Stimulated activated CD8-positive, alpha-beta memory T cell treated with anti-CD3 and anti-CD28 coated beads, Interleukin-7, amount 100 ng/mL, for 1 hour (primary cell): ENCODE measurements at places on chromosomes 4 and X.

- no peak for DNase-seq
Measured at GRCh38 chr4:128516301-128516969, 228.8 kb upstream of the PGRMC2 start.

- no peak for DNase-seq
Measured at GRCh38 chr4:48710446-48711209, 69.5 kb downstream of the FRYL start.

- no peak for DNase-seq
Measured at GRCh38 chr4:82585690-82586435, 24.1 kb upstream of the TMEM150C start.

DNA sequence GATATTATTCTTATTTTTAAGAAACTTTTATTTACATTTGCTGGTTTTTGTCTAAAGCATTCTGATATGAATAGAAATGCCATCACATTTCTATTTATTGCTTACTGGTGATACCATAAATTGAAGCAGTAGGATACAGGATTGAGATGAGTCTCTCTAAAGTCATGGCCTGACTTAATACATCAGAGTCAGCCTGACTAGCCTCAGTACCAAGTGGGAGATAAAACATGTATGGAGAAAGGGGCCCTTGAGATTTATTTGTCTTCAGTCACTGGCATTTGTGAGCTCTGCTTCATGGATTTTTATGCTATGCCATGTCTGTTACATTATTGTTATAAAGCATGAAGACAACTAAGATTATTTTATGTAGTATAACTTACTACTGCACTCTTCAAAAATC lies 465.5 kb downstream of the ADGRL3 start:
- no peak for DNase-seq

GRCh38 chr4:84530871-84531270 lies 31.8 kb upstream of the NKX6-1 start:
- no peak for DNase-seq
